ENCODE measurements at places on chromosomes 5 and 9.

GRCh38 chr9:104367507-104367906, 136.6 kb upstream of the OR13F1 start:
- DNase-seq, result no peak

DNA sequence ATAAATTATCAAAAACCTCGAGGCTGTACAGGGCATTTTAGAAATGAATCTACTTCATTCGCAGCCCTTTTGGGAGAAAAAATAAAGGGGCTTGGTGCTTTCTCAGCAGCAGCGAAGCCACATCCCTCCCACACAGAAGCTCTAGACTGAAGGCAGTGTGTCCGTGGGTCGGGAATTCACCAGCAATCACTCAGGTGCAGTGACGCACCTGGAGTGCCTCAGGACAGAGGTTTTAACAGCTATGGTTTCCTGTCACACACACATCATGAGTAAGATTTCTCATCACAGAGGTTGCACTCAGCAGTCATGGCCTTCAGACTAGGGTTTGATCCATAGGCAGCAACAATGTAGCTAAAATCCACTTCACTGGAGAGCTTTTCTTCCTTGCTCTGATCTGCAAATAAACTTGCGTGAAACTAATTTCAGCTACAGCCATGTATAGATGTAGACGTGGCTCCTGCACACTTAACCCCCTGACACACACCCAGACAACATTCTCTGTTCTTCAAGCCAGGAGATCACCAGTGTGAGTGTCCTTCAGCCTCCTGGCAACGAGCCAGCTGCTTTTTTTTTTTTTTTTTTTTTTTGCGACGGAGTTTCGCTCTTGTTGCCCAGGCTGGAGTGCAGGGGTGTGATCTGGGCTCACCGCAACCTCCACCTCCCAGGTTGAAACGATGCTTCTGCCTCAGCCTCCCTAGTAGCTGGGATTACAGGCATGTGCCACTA, 34.8 kb downstream of the DYNC2I2 start:
- DNase-seq, result no peak

- no peak for DNase-seq
These were observed 66.0 kb downstream of the AMBP start for GRCh38 chr9:114012126-114012525.

DNA sequence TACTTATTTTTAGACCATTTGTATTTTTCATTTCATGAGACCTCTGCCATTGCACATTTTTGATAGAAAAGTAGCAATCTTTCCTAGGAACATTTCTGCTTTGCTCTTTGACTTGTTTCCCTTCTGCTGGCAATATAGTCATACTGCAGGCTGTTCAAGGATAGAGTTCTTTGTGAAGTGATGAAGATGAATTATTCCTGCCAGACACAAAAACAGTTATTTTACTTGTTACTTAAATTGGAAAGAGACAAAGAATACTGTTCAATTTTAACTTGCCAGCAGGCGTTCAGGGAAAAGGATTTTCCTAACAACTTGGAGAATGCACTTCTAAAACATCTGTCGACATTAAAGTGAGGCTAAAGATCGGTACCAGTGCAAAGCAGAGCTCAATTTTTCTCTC, 251.7 kb upstream of the ACTBL2 start:
- DNase-seq, result no peak

DNA sequence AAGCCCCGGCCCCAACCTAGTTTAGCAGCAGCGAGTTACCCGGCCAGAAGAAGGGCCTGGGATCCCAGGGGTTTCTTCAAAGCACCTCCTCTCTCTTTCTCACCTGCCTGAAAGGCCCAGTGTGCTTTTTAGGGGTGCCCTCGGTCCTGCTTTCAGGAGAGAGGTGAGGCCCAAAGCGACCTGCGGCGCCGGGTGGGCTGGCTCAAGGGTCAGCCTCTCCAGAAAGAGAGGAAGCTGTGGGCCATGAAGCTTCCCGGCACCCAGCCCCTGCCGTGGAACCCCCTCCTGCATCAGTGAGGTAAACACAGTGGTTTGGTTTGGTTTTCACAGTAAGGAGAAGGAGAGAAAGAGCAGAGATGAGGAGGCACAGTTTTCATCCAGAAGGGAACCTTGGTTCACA, 4.3 kb downstream of the FOXB2 start:
- DNase-seq, result no peak

GRCh38 chr9:126937444-126937843, 22.9 kb downstream of the RALGPS1 start:
- no peak for DNase-seq

DNA sequence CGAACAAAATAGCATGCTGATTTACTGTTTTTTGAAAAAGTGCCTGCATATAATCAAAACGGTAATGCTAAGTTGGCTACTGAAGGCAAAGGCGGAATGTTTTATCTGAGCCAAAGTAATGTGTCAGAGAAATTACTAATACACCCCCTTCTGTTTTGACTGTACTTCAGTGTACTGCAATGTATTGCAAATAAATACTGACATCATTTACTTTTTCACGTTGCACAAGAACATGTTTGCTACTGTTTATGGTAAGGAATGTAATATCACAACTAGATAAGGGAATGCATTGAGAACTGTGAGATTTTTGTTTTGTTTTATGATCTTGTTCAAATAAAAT, 813 bp upstream of the AGTPBP1 start:
- DNase-seq, result peak; percentile 55

DNA sequence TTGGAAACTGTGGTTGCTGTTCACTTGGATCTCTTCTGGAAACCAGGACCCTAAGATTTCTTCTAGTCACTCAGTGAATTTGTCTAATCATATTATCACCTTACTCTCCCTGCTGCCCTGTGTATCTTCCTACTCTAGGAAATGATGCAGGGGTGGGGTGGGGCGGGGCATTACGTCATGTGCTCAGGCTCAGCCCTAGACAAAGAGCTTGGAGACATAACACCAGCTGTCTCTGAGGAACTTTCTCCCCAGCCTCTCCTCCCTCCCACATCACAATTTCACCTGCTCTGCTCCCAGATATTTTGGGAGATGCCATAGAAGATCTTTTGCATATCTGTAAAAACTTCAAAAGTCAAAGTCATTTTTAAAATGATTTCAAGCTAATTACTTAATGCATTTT, 470.4 kb downstream of the ZSWIM6 start:
- no peak for DNase-seq

- no peak for DNase-seq
These were observed 44.4 kb upstream of the SMAD5 start for GRCh38 chr5:136087961-136088871.

- DNase-seq, result no peak
These were observed 56.8 kb downstream of the FEM1C start for GRCh38 chr5:115487756-115488155.

GRCh38 chr5:59081693-59082092, 498.8 kb downstream of the RAB3C start:
- DNase-seq, result no peak

DNA sequence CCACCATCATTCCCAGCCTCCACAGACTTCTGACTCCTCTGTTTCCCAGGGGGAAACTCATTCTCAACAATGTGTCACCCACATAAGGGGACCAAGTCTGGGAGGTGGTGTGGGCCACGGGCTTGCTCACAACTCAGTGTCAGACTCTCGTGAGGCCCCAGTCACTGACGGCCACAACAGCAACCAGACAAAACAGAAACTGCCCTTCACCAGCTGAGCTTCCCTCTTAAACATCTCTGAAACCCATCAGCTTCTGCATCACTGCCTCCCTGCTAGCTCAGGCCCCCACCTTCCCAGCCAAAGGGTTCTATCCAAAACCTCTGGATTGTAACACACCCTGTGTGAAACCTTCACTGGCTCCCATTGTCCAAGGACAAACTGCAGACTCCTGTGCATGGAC, 273.4 kb downstream of the CDK5RAP2 start:
- no peak for DNase-seq

GRCh38 chr5:178602752-178603151, 12.6 kb upstream of the COL23A1 start:
- DNase-seq, result peak; percentile 4

DNA sequence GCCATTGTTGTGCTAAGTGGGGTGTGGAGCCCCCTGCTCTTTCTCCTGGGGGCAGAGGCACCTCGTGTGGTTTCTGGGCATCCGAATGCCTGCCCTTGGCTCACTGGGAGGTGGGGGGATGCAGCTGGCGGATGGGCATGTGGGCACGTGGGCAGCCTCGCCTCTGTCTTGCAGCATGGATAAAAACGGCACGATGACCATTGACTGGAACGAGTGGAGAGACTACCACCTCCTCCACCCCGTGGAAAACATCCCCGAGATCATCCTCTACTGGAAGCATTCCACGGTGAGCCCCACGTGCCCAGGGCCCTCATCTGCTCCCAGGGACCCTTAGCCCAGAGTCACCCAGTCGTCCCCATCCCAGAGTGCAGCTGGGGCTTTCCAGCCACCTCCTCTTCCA, 25.3 kb downstream of the PTGES2 start:
- DNase-seq, result no peak

GRCh38 chr9:35481347-35481975, 8.4 kb upstream of the RUSC2 start:
- DNase-seq, result peak; percentile 78

DNA sequence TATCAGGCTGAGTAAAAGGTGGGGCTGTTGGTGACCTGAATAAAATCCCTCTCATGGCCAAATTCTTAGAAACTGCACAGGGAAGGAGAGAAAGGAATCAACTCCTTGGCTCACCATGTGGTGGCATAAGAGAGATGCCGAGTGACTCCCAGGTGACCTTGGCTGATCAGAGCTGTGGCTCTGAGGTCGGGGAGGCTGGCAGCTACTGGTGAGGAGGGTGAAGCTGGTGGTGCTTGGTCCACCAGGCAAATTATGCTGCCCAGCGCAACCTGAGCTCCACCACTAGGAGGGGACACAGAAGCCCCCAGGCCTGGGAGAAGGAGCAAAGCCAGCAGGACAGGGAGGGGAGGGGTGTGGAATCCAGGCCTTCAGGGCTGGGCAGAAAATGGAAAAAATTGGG, 111.2 kb upstream of the IL12B start:
- no peak for DNase-seq

DNA sequence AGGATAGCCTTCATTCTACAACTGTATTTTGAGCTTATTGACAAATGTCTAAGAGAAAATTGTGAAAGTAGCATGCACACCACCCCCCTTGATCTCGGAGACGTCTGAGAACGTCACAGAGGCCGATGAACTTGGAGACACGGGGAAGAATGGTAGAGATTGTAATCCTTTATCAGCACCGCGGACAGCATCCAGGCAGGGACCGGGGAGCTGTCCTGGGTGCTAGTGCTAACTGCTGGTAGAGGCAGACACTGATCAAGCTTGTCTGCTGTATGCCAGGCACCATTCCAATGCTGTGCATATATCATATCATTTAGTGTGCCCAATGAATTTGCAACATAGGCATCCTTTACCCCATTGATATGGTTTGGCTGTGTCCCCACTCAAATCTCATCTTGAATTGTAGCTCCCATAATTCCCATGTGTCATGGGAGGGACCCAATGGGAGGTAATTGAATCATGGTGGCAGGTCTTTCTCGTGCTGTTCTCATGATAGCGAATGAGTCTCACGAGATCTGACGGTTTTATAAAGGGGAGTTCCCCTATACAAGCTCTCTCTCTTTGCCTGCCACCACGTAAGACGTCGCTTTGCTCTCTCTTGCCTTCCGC, 98.8 kb downstream of the LHX2 start:
- peak; percentile 56 for DNase-seq

DNA sequence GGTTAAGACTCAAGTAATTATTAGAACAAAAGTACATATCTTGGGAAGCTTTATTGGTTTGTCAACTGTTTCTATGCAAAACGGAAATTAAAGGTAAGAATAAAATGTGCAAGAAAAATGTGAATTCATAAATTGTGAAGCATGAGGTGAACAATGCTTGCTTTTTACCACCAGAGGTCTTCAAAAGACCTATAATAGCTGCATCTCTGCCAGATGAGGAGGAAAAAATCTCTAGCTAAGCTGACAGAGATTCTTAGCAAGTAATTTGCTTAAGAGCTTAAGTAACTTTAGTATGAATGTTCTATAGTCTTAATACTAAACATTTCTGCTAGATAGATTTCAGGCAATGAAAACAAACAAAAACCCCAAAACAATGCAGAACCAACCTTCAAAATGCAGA, 54.1 kb downstream of the MRPS30 start:
- DNase-seq, result no peak

DNA sequence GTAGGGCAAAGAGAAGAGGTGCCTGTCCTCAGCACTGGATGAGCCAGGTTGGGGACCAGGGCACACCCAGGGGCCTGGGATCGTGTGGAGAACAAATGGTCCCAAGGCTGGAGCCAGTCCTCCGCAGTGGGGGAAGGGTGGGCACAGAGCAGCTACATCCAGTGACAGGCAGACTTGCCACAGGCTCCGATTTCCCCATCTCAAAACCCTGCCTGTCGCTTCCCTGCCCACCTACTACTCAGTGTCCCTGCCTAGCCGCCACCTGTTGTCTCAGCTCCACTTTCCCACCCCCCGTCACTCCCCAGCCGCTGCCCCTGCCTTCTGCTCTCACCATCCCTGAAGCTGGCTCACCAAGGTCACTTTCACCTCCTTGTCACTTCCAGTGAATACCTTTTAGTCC, 13.9 kb upstream of the ENHO start:
- no peak for DNase-seq

- DNase-seq, result no peak
These were observed 19.9 kb downstream of the IFNW1 start for GRCh38 chr9:21121595-21122251.

GRCh38 chr5:171713152-171713551, 72.5 kb upstream of the SMIM23 start:
- no peak for DNase-seq

GRCh38 chr5:154236536-154237375, 46.2 kb downstream of the GALNT10 start:
- DNase-seq, result no peak

- DNase-seq, result peak; percentile 79
These were observed 13.9 kb downstream of the ZCCHC9 start for GRCh38 chr5:81315336-81315735.

DNA sequence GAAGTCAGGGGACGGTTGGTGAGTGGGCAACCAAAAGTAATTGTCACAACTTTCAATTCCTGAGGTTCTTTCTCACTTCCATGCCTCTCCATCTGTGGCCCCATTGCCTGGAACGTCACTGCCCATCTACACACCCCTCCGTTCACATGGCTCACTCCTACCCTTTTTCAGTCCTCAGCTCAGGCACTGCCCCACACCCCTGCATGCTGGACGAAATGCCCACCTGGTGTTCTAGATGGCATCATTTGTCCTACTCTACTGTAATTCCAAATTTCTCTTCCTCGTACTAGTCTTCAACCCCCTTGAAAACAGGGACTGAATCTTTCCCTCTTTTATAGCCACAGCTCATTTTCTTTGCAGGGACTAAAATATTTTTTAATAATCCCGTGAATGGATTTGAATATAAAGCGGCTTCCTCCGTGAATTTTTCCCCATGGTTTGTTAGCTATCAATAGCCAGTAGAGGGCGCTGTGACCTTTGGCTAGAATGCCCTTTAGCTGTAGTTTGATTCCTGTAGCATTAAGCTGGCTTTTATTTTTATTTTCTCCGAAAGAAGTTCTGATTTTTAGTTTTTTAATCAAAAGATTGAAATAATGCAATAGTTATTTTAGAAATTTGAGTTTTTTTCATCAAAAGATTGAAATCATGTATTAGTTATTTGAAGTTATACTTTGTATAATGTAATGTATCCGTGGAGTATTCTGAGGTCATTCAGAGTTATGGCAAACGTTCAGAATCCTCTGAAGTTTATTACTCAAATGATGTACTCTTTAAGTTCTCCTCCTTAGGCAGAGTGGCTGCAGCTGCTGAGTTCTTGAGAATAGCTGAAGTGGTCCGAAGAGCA, 232.1 kb downstream of the SH3GL2 start:
- DNase-seq, result peak; percentile 59

- DNase-seq, result peak; percentile 29
These were observed 23.5 kb downstream of the NMRK1 start for GRCh38 chr9:75064307-75065025.
